ENCODE measurements at places on chromosomes 3 and 15.
A peak's percentile ranks its signal among the peaks of the same experiment; 100 is the strongest.

GRCh38 chr3:31186041-31186440, 291.6 kb upstream of the GADL1 start:
- no peak for DNase-seq

GRCh38 chr15:70717237-70717793, 46.0 kb downstream of the UACA start:
- no peak for DNase-seq

GRCh38 chr3:189621948-189622603, 9.1 kb upstream of the TP63 start:
- DNase-seq, result no peak

GRCh38 chr3:58323529-58324390, 8.9 kb upstream of the PXK start:
- DNase-seq, result no peak

GRCh38 chr15:101373577-101373976, 78.5 kb upstream of the SNRPA1 start:
- DNase-seq, result no peak

GRCh38 chr3:159765860-159766294, 222.8 kb upstream of the IL12A start:
- no peak for DNase-seq

- peak; percentile 81 for DNase-seq
These were observed 50.6 kb downstream of the SLC6A6 start for GRCh38 chr3:14452740-14453710.

DNA sequence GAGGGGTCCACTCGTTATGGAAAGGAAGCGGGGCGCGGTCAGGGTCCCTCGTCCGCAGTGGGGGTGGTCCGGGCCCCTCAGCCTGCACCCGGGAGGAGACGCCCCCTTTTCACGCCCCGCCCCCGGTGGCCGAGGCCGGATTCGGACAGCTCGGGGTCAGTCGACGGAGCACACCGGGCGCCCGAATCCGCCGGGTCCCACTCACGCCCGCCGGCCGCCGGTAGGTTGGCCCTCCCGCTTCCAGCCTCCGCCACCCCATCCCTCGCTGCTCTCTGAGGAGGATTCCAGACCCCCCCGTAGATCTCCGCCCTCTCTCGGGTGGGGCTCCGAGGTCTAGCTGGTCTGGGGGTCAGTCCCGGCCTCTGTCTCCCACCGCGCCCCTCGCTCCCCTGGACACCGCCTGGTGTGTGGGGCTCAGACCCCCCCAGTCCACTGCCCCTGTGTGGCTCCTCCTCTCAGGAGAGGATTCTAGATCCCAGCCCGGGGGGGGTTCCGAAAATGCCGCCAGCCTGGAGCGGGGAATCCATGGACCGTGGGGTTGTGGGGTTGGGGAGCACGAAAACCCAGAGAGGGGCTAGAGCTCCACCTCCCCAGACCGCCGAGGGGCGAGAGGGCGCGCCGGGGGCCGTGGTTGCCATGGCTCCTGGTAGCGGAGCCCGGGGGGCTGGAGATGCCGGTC, 725 bp downstream of the CHL1 start:
- no peak for DNase-seq

GRCh38 chr3:174441588-174442301, 417.4 kb upstream of the NAALADL2 start:
- DNase-seq, result no peak

- no peak for DNase-seq
These were observed 3.0 kb upstream of the LRRC34 start for GRCh38 chr3:169815590-169816150.

GRCh38 chr15:40064231-40064894, 25.4 kb upstream of the SRP14 start:
- no peak for DNase-seq

GRCh38 chr3:152192050-152192449, 76.7 kb upstream of the MBNL1 start:
- no peak for DNase-seq

DNA sequence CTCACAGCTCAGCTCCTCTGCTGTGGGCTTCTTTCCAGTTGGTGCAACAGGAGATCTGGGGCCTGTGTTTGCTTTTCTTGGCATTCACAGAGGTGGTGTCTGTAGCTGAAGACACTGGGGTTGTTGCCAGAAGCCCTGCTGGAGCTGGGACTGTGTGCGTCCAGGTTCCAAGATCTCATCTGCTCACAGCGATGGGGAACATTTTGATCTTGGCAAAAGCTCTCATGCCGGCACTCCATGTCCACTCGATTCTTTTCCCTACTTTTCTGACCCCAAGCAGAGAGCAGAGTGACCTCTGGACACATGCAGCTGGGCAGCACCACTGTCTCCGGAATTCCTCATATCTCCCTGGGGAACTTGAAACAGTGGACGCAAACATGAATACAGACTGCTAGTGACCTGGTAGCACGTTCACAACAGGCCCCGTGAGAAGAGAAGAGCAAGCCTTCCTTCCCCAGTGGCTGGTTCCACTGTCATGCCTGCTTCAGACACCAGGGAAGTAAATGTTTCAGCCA, 36.1 kb upstream of the MECOM start:
- no peak for DNase-seq

DNA sequence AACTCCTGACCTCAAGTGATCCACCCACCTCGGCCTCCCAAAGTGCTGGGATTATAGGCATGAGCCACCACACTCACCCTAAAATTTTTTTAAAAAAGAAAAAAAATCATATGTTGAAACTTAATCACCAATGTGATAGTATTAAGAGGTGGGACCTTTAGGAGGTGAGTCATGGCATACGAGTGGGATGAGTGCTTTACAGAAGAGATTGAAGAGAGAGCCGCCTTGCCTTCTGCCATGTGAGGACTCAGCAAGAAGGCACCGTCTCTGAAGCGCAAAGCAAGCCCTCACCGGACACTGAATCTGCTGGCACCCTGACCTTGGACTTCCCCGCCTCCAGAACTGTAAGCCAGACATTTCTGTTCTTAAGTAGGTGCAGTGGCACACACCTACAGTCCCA, 5.5 kb downstream of the ARPIN start:
- no peak for DNase-seq

- no peak for DNase-seq
These were observed 89.5 kb upstream of the MANF start for GRCh38 chr3:51295625-51296024.

- no peak for DNase-seq
These were observed 89.9 kb upstream of the TNFAIP8L3 start for GRCh38 chr15:51184627-51185026.

DNA sequence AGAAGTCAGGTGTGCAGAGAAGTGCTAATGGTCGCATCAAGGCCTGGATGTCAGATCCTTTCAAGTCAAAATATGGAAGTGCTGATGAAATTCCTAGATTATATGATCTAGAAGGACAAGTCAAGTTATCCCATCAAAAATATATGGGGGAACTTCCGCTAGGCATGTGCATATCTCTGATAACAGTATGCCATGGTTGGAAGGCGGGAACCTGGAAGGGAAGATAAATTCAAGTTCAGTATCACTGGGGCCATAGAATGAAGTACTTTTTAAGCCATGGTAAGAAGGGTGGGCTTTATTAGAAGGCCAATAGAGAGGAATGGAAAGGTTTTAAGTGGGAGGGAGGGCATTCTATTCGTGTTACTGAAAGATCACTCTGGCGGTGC, 38.3 kb downstream of the MITF start:
- DNase-seq, result no peak

- DNase-seq, result no peak
These were observed 33.4 kb upstream of the RARRES1 start for GRCh38 chr3:158765518-158766205.
